ENCODE measurements at places on chromosomes 12 and 14.

DNA sequence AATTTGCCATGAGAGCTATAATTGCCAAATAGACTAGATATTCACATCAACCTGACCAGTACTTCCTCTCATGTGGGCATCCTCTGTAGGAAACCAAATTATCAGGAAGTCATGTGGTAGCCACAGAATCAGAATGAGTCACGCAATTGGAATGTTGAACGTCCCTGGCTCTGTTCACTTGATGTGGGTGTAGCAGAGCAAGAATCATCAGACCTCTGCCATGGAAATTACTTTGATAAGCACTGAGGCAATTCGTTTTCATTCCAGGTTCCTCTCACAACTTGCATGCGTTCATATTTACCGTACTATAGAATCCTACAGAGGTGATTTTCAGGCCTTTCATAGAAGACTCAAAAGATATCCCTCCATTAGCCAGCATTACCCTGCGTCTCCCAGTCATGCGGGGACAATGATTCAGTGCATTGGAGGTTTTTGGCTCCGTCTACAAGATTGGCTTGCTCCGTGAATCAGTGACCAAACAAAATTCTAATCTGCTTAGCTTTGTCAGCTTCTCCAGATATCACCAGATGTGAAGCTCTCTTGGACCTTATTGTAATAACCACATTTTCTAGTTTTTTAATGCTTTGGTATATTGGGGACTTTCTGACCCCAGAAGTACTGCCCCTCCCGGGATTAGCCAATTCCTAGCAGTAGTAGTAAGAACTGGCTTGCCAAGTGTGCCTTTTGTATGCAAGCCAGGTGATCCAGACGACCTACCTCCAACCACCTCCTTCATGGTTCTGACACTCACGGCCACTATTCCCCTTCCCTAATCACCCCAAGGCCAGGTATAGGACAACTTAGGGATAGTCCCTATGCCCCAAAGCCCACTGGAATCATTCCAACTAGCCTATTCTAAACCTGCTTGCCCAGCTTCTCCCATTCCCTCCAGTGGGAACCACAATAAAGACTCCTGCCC lies 133.4 kb downstream of the KICS2 start:
- DNase-seq, result peak; percentile 96

DNA sequence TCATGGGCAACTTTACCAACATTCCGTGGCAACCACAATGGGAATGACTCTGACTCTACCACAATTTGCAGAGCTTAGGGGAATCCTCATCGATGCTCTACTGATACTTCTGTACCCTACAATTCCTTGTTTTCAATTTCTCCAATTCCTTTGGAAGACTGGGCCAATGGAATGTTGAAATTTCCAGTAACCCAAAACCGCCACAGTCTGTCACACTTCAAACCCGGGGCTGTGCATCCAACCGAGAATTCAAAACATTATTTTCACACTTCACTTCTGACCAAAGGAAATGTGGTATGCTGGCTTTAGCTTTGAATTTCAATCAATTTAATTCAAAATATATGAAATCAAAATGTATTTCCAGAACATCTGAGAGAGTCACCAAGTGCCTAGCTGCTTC lies 951.4 kb downstream of the VRK1 start:
- DNase-seq, result no peak

DNA sequence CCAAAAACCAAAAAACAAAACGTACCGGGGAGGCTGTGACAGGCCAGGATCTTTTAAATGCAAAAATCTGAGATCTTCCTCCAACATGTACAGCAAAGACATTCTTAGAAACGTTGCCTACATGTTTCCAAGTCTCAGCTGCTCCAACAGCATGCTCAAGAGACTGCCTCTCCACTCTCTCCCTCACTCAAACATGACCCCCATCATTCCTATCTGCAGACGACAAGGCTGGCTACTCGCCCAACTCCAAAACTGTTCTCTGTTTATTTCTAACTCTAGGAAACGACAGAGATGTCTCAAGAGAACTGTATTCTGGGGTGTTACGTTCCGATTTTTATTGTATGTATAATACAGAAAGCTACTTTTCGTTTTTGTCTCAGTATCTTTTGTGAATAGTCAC lies 57.5 kb upstream of the TMCC3 start:
- peak; percentile 70 for DNase-seq

DNA sequence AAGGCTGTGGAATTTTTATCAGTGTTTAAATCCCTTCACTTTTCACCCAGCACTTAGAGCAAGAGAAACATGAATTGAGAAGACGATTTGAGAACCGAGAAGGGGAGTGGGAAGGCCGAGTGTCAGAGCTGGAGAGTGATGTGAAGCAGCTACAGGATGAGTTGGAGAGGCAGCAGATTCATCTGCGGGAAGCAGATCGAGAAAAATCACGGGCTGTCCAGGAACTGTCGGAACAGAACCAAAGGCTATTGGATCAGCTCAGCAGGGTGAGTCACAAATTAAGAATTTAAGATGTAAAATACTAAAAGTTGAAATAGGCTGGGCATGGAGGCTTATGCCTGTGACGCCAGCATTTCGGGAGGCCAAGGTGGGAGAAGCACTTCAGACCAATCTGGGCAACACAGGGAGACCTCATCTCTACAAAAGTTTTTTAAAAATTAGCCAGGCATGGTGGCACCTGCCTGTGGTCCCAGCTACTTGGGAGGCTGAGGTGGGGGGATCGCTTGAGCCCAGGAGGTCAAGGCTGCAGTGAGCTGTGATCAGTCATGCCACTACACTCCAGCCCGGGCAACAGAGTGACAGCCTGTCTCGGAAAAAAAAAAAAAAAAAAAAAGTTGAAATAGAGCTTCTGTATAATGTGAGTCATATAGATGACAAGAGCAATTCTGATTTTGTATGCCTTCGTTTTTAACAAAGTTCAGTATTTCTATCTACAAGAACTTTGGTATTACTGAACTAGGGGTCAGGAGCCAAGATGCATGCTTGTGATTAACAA lies 9.6 kb downstream of the BICDL1 start:
- DNase-seq, result no peak

DNA sequence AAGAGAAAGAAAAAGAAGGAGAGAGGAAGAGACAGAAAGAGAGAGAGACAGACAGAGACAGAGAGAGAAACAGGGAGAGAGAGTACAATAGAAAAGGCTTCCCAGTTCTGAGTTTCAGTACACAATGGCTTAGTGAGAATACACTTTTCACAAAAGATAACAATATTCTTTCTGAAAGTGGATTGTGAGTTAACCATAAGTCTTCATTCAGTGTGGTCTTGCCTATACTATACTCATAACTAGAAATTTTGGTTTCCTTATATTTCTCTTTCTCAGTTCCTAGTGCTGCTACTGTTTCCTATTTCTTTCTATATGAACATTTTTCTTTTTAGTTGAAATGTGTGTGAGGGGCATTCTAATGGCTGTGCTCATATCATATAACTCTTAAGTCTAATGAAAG lies 9.3 kb downstream of the CD163L1 start:
- no peak for DNase-seq

DNA sequence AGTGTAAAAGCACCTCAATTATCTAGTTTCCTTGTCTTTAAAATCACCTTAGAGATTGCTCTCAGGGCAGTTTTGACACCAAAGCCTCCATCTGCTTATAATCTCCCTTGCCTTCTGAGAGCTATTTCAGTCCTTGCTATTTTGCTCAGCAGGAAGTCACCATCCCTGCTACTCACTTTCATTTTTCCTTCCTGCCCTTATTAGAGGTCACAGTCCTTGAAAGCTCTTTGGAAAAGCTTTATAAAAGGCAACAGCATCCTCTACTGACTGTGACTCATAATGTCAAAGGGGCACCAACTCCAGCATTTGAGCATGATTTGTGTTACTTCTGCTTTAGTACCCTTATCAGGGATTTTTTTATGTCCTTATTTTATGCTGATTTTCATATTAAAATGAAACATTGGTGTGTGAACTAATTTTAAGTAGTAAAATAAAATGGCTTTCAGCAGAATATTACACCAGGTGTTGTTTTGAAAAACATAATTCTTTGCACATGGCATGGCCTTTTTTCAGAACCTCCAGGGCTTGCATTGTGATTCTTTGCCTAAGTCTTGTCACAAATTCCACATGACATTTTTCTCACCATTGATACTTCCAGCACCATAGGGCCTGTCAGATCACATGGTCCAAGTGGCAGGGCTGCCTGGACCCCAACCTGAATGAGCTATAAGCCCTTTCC lies 213.0 kb downstream of the ADAMTS20 start:
- peak; percentile 78 for DNase-seq

- DNase-seq, result no peak
Observed at GRCh38 chr12:113748707-113749432, 217.3 kb downstream of the RBM19 start.

DNA sequence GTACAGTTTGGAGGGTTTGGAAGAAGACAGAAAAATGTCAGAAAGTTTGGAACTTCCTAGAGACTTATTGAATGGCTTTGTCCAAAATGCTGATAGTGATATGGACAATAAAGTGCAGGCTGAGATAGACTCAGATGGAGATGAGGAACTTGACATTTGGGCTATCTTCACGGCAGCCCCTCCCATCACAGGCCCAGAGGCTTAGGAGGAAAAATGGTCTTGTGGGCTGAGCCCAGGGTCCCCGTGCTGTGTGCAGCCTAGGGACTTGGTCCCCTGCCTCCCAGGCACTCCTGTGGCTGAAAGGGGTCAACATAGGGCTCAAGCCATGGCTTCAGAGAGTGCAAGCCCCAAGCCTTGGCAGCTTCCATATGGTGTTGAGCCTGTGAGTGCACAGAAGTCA lies 79.0 kb downstream of the CMAS start:
- DNase-seq, result no peak

- no peak for DNase-seq
Observed at GRCh38 chr14:49566714-49567113, 19.5 kb downstream of the RPS29 start.

GRCh38 chr14:101478096-101478495 lies 83.2 kb upstream of the DIO3 start:
- DNase-seq, result no peak

DNA sequence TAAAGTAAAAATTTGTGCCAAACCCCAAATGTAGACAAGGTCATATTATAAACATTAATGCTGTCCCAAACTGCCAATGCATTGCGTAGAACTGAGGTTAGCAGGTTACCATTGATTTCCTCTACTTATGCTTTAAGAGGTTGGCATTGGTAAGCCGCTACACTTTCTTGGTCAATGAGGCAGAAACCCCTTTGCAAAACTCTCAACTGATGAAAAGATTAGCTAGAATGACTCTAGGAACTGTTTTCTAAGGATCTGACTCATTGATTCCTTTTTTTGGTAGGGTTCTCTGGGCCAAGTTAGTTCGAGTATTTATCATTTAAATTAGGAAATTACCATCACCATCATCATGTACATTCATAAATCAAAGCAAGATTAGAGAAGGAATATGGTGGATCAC lies 44.6 kb downstream of the HMGA2 start:
- no peak for DNase-seq

Data from GM23248 (cell line).